WTC11 (cell line): ENCODE measurements at places on chromosomes 12 and 14.
A peak's percentile ranks its signal among the peaks of the same experiment; 100 is the strongest.

- no peak for DNase-seq
Observed at GRCh38 chr12:94839347-94839746, 164.2 kb downstream of the NDUFA12 start.

- DNase-seq: peak; percentile 26
Observed at GRCh38 chr14:81450100-81450531, 50.0 kb upstream of the STON2 start.

- DNase-seq: no peak
Observed at GRCh38 chr12:130142736-130143135, 19.5 kb upstream of the FZD10 start.

- DNase-seq: no peak
Observed at GRCh38 chr12:61044766-61045165, 1215.4 kb upstream of the USP15 start.

DNA sequence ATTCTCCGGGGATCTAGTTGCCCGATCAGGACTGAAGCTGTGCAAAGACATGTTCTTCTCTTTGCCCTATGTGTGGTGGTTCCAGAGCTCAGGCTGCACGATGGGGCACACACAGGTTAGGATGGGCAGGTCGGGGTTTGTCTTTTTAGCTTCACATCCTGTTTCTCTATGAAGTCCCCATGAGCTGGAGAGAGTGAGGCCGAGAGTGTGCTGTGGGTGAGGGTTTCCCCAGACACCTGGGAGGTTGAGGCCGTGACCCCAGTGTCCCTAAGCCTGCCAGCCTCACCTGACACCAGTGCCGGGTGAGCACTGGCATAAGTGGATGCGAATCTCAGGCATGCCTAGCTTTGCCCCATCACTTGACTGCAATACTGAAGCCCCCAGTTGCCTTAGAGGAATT lies 32.9 kb upstream of the IGF1 start:
- no peak for DNase-seq

GRCh38 chr12:25332143-25332542 lies 81.4 kb upstream of the KRAS start:
- no peak for DNase-seq

GRCh38 chr12:71291746-71292145 lies 133.9 kb upstream of the TSPAN8 start:
- DNase-seq: no peak

GRCh38 chr12:47194501-47194900 lies 114.7 kb upstream of the AMIGO2 start:
- DNase-seq: no peak

GRCh38 chr14:64983439-64984310 lies 3.0 kb upstream of the FNTB start:
- DNase-seq: no peak

DNA sequence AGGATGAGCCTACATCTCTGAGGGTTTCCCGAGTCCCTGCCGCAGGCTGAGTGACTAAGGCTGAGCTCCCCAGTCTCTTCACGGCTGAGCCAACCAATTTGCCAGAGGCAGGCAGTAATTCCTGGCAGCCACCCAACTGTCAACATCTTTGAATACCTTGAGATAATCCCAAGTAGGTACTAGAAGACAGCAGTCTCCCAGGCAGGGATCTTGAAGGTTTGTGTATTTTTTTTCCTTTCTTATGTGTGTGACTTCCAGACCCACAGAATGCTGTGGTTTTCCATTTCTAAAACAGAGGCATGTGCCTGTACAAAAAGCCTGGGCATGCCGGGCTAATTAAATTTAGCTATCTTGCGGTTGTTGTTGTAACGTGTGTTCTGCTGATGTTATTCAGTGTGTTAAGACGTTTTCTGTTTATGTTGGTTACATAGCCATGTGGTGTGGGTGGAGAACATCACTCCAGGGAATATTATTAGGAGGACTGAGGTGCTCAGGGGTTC lies 155.5 kb downstream of the ANO2 start:
- no peak for DNase-seq

DNA sequence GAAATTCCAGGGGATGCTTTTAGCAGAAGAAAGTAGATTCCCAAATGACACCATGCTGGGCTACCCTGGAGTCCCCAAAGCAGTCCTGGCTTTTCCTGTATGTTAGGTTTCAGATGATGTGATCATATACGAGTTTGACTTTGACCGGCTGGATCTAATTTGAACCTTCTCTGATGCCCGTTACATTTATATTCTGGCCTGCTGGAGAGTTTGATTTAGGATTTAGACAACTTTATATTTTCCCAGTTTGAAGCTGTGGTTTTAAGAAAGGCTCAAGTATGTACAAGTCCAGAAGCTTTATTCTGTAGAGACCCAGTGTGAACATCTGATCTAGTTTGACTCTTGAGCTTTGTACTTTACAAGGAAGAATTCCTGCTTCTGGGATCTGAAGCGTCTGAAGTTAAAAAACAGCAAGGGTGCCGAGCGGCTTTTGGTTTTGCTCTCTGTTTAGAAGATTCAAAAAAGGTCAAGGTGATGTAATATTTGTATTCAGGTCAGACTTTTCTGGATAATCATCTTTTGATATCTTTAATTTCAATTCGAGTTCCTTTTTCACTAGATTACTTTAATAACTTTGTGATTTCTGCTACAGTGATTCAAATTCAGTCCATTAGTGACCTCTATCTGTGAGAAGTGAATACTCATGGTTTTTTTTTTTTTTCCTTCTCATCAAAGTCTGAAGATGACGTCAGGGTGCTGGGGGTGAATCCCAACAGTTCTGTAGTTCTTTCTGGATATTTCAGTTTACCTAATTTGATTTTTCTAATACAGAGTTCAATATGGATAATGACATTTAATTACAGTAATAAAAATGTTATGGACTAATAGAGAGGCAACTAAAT lies 6.3 kb downstream of the FLRT2 start:
- no peak for DNase-seq

DNA sequence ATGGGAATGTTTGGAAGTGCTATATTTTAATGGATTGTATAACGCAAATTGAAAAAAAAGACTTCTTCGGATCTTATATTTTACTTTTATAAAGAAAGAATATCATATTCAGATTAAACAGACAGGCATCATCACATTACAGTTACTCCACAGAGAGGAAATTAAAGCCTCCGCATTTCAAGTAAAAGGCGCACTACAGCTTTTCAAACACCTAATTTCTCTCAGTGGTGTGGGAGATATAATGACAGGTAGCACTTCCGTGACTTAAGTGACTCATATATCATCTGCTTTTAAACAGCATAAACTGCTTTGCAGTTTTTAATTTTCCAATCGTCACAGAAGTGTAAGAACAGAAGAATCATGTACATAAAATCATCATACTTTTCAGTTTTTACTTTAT lies 751.4 kb downstream of the FSCB start:
- DNase-seq: no peak

- no peak for DNase-seq
Observed at GRCh38 chr12:32134101-32134888, 27.6 kb downstream of the BICD1 start.

GRCh38 chr14:90454041-90455000 lies 57.5 kb downstream of the CALM1 start:
- DNase-seq: peak; percentile 96

DNA sequence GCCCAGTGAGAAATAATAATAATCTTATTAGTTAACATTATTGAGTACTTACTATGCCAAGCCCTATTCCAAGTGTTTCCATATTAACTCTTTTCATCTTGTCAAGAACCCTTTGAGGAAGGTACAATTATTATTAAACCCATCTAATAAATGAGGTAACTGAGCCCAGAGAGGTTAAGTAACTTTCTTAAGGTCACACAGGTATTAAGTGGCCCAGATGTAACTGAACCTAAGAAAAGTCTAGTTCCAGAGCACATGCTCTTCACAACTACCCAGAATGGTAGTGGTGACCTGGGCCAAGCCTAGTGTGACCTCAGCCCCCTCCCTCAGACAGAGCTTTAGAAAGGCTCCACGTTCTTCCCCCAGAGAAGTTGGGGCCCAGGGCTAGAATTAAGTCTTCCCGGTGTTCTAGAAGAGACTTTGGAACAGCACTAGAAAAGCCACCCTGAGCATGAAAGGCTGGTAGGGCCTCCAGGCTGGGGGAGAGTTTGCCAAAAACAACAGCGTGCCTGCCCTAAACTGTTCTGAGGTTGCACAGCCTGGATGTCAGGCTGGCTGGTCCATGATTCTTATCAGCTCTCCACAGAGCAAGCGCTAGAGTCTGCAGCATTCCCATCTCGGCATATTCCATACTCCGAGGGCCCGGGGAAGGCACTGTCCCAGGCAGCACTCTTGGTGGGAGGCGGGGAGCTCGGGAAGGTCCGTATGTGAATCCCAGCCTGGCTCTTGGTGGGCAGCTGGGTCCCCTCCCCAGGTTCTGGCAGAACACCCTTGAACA lies 41.3 kb upstream of the CTDSP2 start:
- peak; percentile 19 for DNase-seq

DNA sequence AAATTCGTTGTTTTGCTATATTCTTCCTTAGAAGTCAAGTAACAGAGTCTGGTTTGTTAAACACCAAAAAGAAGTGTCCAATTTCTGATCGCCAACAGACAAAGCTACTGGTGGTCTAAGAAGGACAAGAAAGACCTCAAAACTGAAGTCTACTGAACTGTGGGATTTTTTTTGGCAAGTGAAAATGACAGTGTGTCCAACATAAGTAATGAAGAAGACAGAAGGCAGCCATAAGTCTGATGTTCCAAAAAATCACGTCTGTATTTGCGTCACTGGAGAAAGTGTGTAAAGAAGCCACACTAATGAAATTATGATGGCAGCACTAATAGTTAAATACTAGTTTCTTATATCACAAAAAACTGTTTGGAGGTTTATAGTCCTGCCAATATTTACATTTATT lies 32.6 kb downstream of the WASHC3 start:
- DNase-seq: no peak

GRCh38 chr12:68393417-68393816 lies 61.3 kb upstream of the MDM1 start:
- no peak for DNase-seq

DNA sequence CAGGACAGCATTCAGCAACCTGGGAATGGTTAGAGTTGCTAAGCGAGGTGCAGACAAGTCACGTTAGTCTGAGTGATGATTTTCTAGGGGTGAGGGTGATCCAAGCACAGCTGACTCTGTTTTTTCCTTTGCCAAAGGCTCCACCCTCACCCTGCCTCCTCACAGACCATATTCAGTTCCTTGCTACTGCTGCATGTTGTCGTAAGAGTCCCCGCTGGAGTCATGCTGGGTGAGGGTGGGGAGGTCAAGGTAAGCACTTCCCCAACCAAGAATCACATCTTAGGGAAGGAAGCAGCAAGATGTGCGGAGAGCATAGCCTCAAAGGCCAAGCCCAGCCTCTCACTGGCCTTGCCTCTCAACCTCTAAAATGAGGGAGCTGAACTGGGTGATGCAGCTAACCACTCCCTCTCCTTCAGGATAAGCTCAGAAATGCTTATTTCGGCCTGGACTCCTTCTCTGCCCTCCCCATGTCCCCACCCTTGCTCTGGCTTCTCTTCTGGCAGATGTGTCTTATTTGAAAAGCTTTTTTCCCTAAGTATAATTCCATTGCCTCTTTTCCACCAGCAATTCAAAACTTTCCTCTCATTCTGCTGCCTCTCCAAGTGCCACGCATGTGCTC lies 66.9 kb upstream of the ACTN1 start:
- no peak for DNase-seq

GRCh38 chr14:79583738-79584408 lies 627.4 kb downstream of the DIO2 start:
- DNase-seq: no peak

- no peak for DNase-seq
Observed at GRCh38 chr12:129687731-129688130, 216.1 kb downstream of the TMEM132D start.

GRCh38 chr14:67636361-67636919 lies 16.7 kb downstream of the ARG2 start:
- DNase-seq: no peak

GRCh38 chr12:87930033-87930432 lies 99.2 kb downstream of the C12orf50 start:
- no peak for DNase-seq

DNA sequence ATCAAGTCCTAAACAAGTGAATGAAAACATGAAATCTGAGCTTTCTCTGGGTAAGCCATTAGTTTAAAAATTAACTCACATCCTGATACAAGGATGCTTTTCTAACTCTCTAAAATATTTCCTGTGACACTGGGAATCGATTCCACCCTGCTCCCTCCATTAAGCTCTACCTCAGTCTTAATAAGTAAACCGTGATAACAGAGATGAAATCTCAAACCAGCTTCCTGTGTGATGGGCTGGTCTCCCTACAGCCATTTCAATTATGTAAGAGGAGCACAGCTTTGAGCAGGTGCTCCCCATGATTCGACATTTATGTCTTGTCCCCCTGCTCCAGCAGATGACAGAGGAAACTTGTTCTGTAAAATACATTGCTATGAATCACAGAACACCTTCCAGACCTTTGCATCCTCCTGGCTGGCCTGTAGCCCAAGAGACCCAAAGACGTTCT lies 59.0 kb downstream of the GAS2L3 start:
- DNase-seq: no peak

- no peak for DNase-seq
Observed at GRCh38 chr14:55798406-55798805, 218.4 kb downstream of the KTN1 start.

GRCh38 chr14:95038521-95039250 lies 118.6 kb downstream of the DICER1 start:
- DNase-seq: no peak

DNA sequence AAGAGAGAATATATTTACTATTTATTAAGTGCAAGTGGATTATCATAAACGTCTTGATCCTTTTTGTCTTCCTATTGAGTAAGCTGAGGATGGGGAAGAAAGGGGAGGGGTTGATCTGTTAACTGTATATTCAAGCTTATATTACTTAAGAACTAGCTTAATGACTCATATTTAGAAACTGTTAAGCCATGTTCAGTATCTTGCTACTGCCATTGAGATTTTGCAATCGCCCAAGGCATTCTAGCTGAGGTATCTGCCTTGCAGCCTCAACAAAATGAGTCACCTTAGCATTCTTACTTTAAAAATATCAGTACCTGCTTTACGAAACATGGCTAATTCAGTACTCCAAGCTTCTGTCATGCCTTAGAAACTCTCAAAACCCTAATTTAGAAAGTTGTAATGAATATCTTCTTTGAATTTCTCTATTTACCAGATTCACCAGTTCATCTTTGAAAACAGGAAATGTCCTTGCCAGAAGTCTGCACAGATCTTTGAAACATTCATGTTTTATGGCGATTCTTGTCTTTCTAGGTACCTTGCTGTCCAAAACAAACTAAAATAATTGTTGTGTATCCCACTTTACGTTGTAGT lies 76.1 kb downstream of the ALG10B start:
- no peak for DNase-seq

DNA sequence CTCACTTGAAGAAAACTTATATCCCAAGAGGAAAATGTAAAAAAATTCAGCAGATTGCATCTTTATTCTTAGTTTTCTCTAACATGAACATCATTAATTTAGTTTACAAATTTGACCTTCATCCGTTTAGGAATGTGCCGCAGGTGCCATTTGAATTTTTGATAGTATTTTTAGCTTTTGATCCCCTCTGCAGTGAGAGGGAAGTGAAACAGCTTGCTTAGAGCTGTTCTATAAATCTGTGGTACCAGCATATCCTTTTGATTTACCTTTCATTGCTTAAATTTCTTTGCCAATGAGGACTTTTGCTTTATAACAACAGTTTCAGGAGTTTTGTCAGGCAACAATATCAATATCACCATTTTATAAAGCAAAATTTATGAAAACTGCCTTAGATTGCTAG lies 32.7 kb downstream of the DUSP6 start:
- DNase-seq: no peak

- no peak for DNase-seq
Observed at GRCh38 chr14:68278576-68279436, 459.2 kb downstream of the RAD51B start.
